Prostate gland (tissue), 2 donors: ENCODE measurements at places on chromosomes 16 and 17. TPM values are rescaled to one million over a fixed set of nuclear protein-coding genes. Genes with fewer than 3 reads are reported as not detected.

PIRT gene
- not detected for total RNA-seq

CLEC19A gene
- total RNA-seq: 0.23 TPM

SPATA22 gene
- total RNA-seq: 13.5 TPM

PRSS33 gene
- total RNA-seq: not detected

ZFP3 gene
- total RNA-seq: 8.5 TPM

TMEM92 gene
- 0.96 TPM for total RNA-seq

C16orf89 gene
- total RNA-seq: 29.4 TPM

CHMP6 gene
- 35.3 TPM for total RNA-seq

NDRG4 gene
- total RNA-seq: 13.4 TPM

OR4D1 gene
- not detected for total RNA-seq

EIF5A gene
- total RNA-seq: 195 TPM

OR1D2 gene
- not detected for total RNA-seq

NPTX1 gene
- 0.73 TPM for total RNA-seq

AIPL1 gene
- total RNA-seq: not detected
